Motor neuron (in vitro differentiated cells): ENCODE measurements at places on chromosomes 5 and 9. TPM values are rescaled to one million over a fixed set of nuclear protein-coding genes. Genes with fewer than 3 reads are reported as not detected.

DNA sequence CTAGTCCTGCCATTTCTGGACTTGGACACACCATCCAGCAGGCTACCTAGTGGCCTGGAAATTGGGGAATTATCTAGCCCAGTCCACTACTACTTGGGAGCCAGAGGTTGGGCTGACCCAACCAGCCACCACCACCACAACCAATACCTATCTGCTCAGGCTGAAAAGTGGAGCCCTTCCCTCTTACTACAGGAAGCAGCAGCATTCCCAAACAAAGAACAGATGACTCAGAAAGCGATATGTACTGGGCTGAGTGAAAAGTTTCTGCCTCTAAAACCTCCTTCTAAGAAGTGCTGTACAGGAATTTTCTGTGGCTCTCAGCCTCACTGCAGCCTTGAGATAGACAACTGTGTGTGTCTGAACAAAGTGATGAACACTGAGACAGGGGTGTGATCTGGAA, 279.4 kb downstream of the CDH10 start:
- no peak for ATAC-seq

DNA sequence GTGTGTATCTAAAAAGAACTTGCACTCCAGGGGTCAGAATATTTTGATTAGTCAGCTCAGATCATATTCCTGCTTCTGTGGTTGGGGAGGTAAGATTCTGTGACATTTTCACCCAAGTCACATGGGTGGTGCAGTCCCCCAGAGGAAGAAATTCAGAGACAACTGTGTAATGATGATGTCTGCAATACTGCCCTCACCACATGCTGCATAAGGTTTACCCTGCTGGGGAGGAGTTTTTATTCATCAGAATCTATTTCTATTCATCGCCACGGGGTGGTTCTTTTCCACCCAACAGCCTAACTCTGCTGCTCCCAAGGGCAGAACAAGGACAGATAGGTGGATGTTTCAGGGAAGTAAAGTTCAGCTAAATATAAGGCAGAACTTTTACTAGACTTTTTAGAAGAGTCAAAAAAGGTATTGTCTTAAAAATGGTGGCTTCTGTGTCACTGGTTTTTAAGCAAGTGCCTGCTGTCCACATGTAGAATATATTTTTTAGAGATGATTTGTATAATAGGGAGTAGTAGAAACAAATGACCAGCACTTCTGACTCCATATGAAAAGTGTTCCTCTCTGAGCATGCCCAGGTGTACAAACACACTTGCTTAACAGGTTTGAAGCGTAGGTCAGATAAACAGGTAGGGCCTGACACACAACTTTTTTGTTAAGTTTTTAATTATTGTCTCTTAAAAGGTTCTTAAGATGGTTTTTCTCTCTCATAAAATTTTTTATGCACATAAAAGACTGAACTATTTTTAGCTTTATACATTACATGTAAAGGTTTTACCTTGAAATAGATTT, 352.7 kb downstream of the LRRC70 start:
- no peak for ATAC-seq

DNA sequence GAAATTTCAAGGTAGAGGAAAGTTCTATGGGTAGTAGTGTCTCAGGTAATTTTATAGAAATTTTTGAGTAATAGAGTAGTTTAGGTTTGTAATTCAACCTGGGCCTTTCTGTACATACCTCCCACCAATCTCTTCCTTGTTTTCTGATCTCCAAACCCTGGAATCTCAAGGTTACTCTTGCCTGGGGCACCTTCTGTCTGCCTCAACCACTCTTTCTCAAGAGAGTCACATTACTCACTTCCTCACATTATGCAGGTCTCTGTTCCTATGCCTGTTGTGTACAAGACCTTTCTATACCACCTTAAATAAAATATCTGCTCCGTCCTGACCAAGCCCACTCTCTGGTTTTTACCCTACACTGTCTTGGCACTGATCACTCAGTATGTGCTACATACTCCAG, 412.6 kb upstream of the CTNND2 start:
- ATAC-seq, result no peak

DNA sequence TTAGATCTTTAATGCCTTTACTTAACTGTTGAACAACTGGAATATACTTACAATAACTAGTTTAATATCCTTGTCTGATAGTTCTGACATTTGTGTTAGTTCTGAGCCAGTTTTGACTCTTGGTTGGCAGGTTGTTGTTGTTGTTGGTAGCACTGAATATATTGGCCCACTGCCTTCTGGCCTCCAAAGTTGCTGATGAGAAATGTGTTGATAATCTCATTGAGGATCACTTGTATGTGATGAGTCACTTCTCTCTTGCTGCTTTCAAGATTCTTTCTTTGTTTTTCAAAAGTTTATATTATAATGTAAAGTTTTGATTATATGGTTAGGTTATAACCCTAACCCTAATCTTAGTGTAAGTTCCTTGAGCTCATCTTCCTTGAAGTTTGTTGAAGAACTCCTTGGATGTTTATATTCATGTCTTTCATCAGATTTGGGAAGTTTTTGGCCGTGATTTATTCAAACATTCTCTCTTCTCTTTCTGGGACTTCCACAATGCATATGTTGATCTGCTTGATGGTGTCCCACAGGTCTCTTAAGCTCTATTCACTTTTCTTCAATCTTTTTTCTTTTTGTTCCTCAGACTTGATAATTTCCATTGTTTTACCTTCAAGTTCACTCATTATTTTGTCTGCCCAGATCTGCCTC, 149.7 kb downstream of the FGF18 start:
- ATAC-seq, result no peak

DNA sequence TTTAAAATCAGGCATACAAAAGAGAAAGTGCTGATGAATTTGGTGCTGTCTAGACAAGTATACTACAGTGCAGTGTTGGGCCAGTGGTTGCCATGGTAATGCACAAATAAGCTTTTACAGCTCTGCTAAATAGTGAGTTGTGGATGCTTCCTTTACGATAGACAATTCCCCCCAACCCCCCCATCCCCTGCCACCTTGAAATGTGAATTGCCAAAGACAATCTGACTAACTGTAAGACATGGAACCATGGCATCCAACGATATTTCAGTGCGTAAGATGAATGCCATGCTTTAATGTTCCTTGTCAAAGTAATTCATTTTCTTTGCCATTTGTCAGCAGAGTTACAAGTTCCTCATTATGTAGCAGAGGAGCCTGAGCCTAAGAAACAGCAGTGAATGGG, 91.5 kb upstream of the NREP start:
- ATAC-seq, result no peak

- ATAC-seq, result peak; percentile 44
Measured at GRCh38 chr5:83718195-83718825, 2.3 kb downstream of the HAPLN1 start.

The SPINK7 gene
- total RNA-seq, result 1.1 TPM in 1 of 2 replicates, not detected in the other

DNA sequence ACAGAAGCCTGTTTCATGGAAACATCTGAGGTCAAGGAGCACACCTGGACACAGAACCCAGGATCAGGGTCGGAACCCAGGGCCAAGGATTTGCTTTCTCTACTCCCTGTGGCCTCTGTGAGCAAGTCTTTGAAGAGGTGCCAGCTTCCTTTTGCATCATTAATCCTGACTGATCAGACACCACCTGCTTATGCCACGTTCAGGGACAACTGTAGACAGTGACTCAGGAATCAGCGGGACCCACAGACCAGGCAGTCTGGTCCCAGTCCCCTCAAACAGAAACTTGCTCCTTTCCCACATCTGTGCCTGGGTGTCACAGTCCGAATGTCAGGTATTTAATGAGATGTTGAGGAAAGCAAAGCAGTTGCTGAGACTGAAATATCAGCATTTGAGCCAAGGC, 154.8 kb downstream of the SGCD start:
- no peak for ATAC-seq
